K562 (cell line): ENCODE measurements at places on chromosomes 5 and 9.

DNA sequence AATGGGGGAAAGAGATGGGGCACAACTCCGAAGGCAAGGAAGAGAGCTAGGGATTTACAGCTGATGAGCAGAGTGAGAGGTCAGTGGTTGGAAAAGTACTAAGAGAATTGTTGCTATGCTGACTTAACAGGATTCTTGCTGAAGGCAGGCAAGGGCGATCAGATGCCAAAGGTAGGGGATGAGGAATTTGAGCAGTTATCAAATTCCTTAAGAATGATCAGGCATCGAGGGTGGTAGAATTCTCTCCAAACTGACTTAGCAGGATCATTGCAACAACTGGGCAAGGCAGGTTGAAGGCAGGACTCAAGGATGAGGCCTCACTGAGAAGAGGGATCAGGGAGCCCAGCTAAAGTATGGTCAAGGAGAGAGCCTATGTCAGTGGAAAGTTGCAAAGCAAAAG, 171.0 kb downstream of the HSD17B3 start:
- DNase-seq, result no peak

- peak; percentile 82 for DNase-seq
Observed at GRCh38 chr5:140549237-140550144, 2.0 kb downstream of the EIF4EBP3 start.

- no peak for DNase-seq
Observed at GRCh38 chr5:437281-437771, 5.7 kb upstream of the EXOC3 start.

DNA sequence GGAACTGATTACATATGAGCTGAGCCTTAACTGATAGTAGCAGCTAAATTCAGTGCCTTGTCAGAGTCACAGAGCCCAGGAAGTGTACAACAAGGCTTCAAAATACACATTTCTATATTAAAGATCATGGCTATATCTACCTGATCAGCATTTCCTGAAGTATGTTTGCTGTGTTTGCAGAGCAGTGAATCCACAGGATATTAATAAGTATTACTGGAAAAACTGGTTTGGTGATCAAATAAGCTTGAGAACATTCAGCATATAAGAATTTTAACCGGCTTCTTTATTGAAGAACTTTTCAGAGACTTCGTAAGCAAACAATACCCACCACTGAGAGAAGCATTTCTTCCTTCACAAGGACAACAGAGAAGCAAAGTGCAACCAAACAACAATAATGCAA, 227.0 kb downstream of the ELAVL2 start:
- no peak for DNase-seq

GRCh38 chr9:99299211-99300102, 77.4 kb downstream of the SEC61B start:
- DNase-seq, result no peak

DNA sequence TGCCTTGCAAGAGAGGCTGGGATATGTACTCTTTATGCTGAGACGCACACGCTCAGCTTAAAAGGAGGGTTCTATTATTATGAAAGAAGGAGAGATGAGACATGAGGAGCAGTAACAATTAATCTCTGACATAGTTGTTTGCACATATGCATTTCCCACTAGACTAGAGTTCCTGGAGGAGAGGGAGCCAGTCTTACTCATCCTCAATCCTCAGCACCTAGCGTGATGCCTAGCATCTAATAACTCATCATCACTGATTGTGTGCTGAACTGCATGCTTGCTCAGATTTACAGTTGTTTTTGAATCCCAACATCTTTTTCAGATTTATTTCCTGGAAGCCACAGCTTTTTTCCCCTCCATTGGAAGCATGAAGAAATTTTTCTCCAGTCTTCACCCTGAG, 35.5 kb downstream of the GCNT4 start:
- no peak for DNase-seq

DNA sequence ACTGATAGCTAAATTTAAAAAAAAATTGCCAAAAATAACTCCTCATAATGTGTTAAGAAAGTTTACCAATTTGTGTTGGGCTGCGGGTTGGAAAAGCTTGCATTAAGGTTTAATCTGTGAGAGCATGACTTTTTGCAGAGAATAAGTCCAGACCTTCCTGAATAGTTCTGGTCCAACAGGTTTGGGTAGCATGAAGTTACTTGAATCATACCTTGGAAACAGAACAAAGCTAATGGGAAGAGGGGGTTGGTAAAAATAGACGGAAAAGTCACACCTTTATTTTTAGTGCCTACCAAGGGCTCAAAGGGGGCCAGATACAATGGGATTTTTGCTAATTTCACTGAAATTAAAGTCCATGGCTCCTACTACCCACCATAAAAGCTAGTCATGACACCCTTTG, 17.1 kb upstream of the MATR3 start:
- no peak for DNase-seq

DNA sequence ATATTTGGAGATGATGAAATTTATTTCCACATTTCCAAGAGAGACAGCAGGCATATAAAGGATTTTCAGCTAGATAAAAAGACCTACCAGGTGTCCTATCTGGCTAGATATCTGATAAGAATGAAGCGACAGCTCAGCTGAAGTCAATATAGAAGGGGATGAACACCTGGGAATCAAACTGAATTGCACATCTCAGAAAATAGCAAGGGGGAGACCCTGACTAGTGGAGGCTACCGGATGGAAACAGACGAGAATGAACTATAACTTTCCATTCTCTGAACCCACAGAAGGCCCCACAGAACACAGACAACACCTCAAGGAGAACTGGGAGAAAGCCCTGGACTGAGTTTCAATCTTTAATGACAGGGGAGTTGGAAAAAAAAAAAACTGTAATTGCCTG, 51.1 kb downstream of the CPLANE1 start:
- no peak for DNase-seq

DNA sequence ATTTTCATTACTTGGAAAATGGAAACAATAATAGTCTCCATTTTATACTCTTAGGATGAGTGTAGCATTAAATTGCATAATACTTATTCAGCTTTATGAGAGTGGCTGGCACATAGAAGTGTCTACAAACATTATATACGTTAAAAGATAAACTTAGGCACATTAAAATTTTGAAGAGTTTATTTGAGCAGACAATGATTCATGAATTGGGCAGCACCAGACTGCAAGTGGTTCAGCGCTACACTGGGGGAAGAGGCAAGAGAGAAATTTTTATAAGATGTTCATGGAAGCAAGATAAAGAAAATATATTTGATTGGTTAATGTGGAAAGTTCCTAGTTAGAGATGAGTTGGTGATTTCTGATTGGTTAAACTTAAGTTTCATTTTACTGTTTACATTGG, 243.7 kb downstream of the RASEF start:
- no peak for DNase-seq

GRCh38 chr9:76001459-76001858, 111.0 kb downstream of the PCSK5 start:
- no peak for DNase-seq

DNA sequence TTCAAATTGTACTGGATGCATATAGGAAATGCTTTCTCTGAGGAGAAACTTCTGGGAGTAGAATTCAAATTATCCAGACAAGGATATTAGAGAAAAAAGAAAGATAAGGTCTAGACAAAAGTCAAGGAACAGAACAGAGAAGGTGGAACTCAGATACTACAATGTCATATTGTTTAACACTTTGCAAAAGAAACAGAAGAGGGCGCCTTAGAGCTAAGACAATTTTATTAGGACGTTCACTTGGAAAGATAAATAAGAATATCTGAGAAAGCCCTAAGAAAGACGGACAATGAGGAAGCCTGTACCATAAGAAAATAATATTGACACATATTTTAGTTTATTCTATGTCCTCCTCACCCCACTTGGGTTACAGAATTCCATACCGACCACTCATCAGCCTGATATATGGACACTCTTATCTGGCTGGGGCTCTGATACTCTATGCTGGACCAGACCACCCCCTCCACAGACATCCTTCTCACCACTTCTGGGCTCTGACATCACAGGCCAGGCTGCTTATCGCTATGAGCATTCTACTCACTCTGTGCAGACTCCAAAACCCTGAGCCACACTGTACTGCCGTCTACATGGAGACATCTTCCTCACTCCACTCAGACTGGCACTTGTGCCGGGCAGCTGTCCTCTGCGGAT, 9.1 kb upstream of the AK3 start:
- peak; percentile 45 for DNase-seq

DNA sequence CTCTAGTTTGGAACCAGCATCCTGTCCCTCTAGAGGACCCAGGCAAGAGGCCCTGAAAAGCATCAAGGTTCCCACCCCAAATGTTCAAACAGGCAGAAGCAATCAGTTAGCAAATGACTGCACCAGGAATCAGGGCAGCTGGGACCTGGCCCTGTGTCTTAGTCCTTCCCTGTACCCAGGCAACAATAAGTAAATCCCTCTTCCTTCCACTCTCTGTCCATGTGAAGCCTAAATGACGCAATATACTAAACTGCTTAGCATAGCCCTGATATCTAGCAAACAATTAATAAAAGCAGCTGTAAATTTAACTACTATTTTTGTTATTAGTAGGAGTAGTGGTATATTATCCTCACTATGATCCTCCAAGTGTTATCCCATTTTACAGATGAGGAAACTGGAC, 13.2 kb upstream of the ADRA1B start:
- DNase-seq, result no peak

GRCh38 chr5:116881921-116882531, 307.4 kb upstream of the SEMA6A start:
- DNase-seq, result no peak

DNA sequence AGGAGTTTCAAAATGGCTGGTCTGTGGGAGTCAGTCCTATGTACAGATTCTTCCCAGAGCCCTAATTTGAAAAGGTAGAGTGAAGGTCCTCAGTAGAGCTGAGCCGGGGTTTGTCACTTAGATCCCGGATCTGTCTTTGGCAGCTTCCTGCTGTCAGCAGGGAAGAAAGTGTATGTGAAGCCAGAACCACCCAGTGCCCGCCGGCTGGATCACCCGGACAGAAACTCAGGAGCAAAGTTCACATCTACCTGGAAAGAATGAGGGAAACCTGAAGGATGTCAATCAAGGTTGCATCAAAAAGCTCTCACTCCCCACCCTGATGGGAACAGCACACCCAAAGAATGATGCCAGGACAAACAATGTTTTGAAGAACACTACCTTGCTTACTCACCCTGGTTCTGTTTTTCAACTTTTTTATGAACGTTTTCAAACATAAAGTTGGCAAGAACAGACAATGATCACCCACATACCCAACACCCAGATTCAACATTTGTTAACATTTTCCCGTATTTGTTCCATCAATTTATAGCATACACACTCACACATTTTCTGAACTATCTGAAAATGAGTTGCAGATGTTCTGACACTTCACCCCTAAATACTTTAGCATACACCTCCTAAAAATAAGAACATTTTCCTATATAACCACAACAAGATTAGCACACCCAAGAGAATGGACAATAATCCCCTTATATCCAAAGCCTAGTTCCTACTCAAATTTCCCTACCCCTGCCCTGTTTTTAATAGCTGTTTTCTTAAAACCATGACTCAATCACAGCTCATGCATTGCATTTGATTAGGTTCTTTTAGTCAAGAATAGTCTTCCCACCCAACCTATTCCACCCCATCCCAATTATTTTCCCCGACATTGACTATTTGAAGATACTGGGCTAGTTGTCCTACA, 133.9 kb downstream of the LHFPL2 start:
- DNase-seq, result no peak

DNA sequence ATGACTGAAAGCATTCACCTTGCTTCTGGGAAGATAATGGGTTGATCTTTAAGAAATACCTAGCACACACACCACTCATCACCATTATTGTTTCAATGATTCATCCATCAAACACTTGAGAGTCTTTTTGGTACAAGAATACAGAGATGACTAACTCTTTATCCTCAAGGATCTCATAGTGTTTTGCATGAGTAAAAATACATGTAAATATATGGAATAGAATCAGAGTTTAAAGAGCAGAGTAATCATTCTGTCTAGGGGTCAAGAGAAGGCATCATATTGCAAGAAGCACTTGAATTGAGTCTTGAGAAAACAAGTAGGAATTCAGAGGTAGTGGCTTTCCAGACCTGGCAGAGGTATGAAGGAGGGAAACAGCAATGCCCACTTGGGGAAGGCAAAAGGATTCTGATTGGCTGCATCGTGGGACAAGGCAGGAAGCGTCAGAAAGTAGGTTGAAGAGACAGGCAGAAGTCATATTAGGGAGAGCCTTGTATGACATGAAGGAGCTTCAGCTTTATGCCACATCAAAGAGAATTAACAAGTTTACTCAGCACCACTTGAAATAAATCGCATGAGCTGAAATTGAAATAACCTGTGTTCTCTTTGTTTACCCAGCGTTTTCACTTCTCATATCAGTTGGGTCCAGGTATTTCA, 542.5 kb downstream of the TLE1 start:
- DNase-seq, result no peak

DNA sequence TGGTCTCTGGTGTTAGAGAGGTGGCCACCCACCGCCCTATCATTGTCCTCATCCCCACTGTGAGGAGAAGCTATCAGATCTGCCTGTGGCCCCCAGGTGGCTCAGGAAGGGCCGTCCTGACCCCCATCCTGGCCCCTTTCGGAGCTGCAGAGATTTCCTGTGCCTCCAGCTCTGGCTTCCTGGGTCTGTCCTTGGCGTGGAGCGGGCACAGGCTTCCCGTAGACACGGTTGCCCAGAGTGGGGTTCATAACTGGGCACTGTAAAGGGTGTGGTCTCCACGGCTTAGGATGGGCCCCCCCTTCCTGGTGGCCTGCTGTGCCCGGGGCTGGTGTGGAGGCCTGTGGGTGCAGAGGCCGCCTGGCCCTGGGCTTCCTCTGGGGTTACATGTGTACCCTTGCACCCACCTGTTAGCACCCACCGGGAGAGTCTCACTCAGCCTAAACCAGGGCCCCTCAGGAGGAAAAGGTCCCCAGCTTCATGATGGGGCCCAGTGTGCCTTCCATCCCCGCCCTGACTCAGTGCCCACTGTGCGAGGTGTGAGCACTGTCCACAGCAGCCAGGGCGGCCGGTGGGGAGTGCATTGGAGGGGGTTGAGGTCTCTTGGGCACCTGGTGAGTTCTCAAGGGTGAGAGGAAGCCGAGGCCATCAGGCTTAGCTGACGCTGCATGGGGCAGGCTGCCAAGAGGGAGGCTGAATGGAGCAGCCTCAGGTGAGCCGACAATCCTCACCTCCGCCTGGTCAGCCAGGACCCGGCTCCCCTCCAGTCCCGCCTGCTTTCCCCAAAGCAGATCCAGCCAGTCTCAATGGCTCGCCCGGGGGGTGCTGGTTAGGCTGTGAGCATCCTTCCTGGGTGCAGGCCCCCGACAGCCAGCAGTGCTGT, 15.3 kb upstream of the AJM1 start:
- DNase-seq, result no peak
